CD4-positive, alpha-beta T cell treated with Interleukin-6 for 4 hours (primary cell): ENCODE measurements at places on chromosomes 7 and 10.
A peak's percentile ranks its signal among the peaks of the same experiment; 100 is the strongest.

- DNase-seq, result peak; percentile 44
Observed at GRCh38 chr10:69636626-69637605, 6.9 kb downstream of the FAM241B start.

- no peak for DNase-seq
Observed at GRCh38 chr10:72243822-72244437, 27.9 kb upstream of the ASCC1 start.

DNA sequence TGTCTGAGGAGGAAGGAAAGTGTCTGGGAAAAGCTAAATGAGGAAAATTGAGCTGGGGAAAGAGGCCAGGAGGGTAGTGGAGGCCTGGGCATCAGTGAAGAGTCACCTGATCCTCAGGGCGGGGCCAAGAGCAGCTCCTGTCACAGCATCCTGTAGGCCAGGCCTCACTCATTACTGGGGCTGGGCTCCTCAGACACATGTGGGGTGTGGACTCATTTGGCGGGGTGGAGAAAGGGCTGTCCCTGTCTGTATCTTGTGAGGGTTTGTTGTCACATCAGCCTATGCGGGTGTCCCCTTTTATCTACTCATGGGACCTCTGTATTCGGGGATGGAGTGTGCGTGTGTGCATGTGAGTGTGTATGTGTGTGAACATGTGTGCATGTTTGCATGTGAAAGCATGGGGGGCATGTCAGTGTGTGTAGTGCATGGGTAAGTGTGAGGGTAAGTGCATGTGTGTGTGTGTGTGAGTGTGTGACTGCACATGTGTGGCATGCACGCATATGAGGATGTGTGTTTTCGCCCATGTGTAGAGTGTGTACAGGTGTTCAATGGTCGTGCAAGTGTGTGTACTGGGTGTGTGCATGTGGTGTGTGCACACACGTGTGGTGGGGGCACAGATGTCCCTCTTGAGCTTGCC is 67.8 kb downstream of the RAMP3 start:
- no peak for DNase-seq

- DNase-seq, result peak; percentile 42
Observed at GRCh38 chr7:114916261-114916892, 5.5 kb upstream of the MDFIC start.

DNA sequence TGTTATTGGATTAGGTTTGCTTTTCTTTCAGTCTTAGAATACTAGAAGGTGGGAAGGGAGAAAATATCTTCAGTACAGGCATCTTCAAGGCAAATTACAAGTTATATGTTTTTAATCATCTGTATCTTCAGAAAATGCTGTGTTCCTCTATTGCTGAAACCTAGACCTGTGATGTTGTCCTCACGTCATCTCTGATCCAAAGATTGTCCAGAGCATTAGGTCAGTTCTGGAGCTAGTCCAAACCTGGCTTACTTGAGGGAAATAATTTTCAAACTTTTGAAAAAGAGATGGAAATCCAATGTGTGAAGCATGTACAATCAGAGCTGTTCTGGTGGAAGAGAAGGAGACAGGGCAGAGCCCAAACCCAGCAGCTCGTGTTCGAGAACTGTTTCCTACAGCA is 217.3 kb downstream of the ZEB1 start:
- DNase-seq, result no peak

DNA sequence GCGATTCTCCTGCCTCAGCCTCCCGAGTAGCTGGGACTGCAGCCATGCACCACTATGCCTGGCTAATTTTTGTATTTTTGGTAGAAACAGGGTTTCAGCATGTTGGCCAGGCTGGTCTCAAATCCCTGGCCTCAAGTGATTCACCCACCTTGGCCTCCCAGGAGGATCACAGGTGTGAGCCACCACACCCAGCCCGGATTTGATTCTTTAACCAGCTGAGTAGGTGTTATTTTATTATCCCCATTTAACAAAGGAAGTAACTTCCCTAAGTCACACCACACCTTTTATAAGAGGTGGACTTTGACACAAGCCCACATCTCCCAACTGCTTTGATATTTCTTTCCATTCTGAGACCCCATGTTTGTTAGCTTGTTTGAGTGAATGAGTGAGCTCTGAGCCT is 25.0 kb downstream of the SLC25A28 start:
- DNase-seq, result no peak

DNA sequence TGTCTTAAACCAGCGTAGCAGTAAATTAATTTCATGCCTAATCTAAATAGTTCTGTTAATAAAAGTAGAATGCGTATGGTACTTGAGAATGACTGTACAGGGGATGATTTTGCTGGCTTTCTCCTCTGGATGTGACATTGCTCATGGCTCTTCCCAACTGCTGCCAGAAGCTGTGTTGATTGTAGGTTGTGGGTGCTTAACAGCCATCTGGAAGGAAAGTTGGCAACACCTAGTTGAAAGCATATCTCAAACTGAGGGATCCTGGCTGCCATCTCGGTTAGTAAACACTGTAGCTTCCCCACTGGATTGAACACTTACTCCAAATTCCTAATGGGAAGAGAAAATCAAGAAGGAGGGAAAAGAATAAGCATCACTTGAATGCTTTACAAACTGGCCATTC is 130.9 kb downstream of the NXPH1 start:
- no peak for DNase-seq

- DNase-seq, result no peak
Observed at GRCh38 chr10:133133471-133134231, 26.4 kb upstream of the KNDC1 start.

- DNase-seq, result peak; percentile 52
Observed at GRCh38 chr10:50622706-50623662, 772 bp downstream of the SGMS1 start.

DNA sequence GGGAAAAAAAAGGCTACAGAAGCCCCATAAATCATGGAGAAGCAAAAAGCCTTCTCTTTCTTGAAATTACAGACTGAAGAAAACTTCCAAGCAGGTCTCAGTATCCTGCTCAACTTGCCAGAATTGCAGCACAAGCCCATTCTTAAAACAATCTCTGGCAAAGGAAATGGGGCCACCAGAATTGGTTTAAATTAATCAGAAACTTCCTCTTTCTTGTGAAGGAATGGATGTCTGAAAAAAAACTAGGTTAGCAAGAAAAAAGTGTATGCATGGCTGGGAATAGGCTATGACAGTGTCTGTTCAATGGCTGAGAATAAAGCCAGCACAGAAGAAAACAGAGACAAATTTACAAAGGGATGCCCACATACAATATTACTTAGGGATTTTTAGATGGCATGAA is 59.1 kb downstream of the TFEC start:
- DNase-seq, result no peak

GRCh38 chr10:47205192-47205591 is 94.8 kb upstream of the GDF10 start:
- no peak for DNase-seq

DNA sequence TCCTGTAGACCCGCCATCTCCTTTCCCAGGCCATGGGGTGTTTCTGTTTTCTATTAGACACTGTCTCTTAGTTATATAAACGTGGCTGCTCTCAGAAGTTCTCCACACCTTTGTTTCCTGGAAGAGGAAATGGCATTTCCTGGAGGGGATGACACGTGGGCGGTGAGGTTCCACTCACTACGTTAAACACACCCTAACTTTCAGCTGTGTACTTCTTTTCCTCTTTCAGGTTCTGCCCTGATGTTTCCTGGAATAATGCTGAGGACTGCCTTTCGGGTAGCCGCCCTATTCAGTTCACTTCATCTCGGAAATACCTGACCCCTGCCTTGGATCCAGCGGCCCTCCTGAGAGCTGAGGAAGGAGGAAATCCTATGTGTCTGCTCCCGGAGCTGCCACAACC is 3.4 kb upstream of the PRKCQ start:
- DNase-seq, result peak; percentile 72

DNA sequence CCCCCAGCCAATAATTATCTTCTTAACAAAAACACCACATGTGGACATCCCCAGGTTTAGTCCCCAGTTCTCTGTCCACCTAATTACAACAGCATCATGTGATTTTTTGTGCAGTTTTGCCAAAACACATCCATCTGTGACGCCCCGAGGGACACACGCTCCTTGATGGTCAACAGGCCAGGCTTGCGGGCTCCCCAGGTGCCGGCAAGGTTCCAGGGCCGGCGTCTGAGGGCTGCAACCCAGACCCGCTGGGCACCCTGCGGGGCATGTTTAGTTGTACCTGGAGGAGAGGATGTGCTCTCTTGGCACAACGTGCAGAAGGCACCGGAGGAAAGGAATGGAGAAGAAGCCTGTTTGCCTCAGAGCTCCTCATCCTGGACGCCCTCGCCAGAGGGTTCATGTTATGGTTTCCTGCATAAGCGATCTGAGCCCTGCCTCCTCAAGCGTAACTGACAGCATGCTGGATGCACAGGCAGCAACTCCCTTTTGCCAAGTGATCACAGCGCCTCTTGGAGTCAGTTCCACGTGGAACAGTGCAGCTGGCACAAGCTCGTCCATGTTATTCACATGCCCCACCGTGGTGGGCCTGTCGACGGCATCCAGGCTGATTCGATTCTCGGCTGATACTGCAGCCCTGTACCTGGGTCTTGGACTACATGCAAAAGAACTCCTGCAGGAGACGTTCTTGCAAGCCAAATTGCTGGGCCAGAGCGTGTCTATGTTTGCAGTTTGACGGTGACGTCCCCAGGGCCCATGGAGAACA is 41.6 kb downstream of the JAKMIP3 start:
- DNase-seq, result no peak

DNA sequence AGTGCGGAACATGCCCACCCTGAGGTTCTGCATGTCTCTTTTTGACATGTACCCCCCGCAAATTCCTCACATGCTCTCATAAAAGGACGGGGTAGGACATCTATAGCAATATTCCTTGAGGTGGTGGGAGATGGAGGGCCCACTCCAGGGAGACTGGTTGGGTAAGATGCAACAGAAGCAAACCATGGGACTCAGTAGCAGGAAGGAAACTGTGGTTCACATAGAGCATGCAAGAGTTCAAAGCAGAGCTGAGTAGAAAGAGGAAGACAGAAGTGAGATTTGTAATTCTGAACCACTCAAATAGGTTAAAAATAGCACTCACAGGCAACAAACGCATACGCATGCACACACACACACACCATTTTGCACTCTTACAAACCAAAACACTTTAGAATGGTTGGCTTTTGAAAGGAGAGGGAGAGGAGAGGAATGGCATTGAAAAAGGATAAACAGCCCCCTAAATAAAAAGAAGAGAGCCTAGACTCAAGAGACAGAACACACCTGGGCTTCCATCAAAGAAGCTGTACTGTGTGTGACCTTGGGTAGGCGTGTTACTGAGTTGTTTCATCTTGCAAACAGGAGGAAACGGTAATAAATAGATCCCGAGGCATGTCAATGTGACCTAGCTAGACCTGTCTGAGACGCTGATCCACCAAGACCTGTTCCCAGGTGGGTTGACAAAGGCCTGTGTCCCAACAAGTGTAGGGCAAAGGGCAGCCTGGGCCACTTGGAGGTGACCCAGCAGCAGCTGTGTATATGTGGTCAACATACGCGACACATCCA is 77.6 kb upstream of the LRRC4 start:
- DNase-seq, result peak; percentile 27

DNA sequence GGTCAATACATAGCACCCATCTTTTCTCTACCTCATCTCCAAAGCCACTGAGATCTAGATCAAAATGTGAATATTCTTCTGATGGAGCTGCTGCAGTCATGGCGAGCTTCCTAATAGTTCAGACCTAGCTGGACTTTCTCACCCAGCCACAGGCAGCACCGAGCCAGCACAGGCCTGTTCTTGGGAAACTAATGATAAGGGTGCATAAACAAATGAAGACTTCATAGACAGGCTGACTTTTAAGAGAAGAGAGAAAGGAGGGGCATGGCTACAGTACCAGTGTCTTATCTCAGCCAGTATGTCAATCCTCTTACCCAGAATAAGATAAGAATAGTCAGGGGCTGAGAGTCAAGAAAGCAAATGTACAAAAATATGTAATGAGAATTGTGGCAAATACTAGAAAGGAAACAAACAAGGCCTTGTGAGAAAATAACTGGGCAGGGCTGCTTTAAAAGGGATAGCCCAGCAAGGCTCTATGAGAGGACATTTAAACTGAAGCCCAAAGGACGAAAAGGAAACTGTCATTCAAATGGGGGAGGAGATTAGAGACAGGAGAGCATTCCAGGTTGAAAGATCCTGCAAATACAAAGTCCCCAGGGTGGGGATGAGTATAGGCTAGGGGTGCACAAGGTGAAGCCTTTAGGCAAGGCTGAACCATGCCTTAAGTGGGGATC is 21.8 kb upstream of the CDK14 start:
- no peak for DNase-seq

DNA sequence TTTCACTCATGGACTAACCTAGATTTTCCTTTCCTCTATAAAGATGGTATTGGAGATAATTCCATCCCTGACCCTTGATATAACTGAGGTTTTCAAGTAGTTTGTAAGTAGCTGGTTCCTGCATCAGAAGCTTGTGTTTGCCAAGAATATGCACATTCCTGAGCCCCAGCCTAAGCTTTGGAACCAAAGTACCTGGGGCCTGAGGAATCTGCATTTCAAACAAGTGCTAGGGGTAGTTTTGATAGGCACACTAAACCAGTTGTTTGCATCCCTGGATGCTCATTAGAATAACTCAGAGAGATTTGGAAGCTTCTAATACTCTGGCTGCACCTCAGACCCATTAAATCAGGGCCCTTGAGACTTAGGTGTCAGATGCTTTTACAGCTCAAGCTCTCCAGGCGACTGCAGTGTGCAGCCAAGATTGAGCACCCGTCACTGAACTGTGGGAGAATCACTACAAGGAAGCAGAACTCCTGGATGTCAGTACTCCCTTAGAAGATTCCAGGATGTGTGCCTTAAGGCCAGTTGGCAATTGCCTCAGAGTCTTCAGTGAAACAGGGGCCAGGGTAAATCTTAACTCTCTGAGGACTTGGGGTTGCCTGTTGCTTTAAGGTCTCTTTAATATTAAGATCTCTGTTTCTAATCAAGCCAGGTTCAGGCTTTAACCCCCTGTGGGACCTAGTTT is 565.0 kb downstream of the REEP3 start:
- DNase-seq, result no peak

DNA sequence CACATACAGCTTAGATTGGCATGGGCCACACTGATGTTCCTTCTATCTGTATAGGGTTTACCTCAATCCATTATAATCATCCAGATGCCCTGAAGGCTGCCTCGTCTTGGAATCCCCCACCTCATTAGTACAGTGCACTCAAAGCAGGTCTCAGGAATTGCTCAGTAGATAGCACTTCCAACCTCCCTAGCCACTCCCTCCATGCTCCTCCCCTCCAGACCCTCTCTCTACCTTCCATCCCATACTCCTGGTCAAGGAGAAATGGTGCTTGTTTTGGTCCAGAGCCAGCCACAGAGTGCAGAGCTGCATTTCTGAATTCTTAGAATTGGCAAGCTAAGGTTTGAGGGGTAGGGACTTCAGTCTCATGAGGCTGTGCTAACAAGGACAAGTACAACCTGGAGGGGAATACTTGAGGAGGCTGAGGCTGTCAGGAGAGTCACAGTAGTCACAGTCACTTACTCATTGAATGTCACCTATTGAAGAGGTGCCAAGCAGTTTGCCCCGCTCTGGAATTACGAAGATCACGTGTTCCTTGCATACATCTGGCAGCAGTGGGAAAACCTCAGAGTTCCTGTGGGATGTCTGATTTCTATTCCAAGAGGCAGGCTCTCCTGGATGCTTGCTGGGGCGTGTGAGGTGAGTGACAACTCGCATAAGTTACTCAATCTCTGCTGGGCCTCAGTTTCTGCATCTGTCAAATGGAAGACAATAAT is 60.7 kb upstream of the ZNF746 start:
- no peak for DNase-seq
